OCI-M1 (cell line): ENCODE measurements at places on chromosomes 3 and 15.

- DNase-seq, result no peak
Measured at GRCh38 chr15:55696221-55696620, 46.7 kb downstream of the PRTG start.

GRCh38 chr3:66476852-66477381 is 23.9 kb downstream of the LRIG1 start:
- no peak for DNase-seq

DNA sequence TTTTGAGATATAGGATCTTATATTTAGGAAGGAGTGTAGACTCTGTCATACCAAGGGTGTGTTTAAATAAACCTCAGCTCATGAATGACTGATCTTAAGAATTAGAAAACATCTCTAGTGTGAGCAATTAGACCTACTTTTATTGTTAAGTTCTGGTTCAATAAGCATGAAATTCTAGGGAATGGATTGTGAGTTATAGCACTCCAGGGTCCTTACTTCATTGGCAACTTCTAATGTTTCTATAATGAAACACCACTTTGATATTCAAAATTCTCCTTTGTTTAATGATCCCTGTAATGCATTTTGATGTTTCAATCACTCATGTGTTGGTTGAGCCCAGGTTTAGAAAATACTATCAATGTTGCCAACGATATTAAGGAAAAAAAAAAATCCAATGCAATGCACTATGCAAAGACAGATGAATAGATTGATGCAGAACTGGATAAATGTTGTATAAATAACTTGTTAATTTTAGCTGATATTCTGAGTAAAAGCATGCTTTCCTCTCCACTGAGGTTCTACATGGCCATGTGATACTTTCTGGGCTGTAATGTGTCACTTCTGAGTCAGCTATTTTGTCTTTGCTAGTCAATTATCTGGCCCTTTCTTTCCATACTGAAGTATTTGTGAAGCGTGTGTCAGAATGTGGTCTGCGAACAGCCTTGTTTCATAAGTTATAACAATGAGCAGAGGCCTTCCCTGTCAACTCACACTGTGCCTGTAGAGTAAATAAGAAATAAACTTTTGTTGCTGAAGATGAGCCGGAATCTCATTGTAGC is 1035.9 kb downstream of the PLOD2 start:
- DNase-seq, result no peak

DNA sequence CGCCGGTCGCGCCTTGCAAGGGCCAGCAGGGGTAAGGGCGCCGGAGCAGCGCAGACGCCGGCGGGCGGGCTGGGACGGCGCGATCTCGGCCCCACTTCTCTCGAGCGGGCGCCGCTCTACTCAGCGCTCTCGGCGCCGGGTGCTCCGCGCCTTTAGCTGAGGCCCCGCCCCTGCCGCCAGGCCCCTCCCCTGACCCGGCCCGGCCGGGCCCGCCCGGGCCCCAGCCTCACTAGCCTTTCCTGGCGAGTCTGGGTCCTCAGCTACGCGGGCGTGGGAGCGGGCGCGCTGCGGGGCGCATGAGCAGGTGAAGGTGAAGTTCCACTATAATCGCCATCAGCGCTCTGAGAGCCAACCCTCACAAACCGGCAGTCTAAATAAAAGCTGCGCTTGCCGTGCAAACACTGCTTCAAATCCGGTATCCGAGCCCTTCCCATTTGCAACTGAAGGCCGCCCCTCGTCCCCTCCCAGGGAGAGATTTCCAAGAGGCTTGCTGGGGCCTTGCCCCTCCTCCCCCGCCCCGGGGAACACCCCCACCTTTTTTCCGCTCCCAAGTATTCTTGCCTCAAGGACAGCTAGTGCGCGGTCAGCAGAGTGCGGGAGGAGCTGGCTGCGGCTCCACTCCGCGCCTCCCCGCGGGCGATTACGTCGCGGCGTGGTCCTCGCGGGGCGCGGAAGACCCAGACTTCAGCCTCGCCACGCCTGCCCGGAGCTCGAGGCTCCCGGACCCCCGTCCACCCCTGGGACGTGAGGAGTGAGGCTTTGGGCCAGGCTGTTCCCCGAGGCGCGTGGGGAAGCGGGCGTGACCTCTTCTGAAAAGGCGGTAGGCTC is at the start of gene RPP25:
TSS of gene RPP25 (minus strand) at position 125 of the 828 bp plus-strand sequence. CDS start 189 bp downstream, outside the sequence.
- DNase-seq, result peak; percentile 44

DNA sequence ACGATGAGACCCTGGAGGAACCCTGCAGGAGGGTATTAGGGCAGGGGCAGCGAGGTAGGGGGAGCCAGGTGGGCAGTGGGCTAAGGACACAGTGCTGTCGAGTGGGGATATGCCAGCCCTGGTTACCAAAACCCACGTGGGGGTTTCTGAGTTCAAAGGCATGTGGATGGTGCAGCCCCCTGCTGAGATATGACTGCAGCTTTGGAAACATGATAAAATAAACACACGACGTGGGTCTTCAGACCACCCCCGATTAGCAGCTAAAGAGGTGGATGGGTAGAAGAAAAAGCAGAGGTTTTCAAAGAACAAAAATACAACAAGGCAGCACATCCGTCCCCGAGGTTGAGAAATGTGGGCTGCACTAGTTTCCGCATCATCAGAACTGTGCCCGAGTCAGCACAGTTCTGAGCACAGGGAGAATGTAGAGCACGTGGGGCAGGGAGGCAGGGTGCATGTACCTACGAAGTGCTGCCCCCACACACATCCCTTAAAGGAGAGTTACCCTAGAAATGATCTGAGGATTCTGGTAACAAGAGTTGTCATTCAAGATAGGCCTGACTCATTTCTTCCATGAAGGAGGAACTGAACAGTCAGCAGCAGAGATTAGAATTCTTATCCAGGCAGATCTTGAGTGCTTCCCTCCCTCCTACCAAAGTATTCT is 121.3 kb downstream of the RPLP1 start:
- peak; percentile 47 for DNase-seq

GRCh38 chr3:47103619-47104018 is 60.3 kb downstream of the SETD2 start:
- no peak for DNase-seq

DNA sequence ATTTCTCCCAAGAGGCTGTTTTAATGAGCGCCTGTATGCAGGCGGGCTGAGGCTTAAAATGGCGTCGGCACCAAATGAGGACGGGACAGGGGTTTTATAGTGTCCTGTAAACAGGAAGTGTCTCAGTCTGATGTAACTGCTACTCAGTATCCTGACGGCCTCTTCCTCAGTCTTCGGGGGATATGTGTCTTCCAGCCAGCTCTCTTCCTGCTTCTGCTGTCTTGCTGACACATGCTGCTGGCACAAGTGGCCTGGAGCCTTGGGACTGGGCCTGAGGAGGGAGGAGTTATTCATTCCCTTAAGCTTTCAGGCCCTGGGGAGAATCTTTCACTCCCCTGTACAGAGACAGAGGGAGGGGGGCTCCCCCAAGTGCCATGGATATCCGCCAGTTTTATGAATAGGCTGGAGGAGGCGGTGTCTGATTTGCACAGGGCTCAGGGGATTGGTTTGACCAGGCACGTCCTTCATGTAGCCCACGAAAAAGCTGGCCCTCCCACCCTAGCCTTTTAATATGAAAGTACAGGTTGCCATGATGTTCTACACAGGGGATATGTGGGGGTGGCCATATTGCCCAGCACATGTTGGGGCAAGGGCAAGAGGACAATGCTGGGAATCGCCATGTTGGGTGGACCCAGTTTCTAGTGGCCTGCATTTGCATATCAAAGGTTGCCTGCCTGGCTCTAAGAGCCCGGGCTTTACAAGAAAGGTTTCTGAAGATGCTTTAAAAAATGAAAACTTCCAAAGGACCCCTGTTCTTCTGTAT is 19.9 kb downstream of the NDUFB4 start:
- DNase-seq, result peak; percentile 8

DNA sequence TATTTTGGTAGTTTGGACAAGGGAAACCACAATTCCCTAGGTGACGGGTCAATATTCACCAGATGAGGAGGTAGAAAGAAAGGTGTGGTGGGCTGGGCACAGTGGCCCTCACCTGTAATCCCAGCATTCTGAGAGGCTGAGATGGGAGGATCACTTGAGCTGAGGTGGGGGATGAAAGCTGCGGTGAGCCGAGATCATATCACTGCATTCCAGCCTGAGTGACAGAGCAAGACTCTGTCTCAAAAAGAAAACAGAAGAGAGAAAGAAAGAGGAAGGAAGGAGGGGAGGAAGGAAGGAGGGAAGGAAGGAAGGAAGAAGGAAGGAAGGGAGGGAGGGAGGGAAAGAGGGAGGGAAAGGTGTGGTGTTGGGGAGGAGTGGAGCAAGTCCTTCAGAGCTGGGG is 56.1 kb upstream of the RNF7 start:
- DNase-seq, result no peak

DNA sequence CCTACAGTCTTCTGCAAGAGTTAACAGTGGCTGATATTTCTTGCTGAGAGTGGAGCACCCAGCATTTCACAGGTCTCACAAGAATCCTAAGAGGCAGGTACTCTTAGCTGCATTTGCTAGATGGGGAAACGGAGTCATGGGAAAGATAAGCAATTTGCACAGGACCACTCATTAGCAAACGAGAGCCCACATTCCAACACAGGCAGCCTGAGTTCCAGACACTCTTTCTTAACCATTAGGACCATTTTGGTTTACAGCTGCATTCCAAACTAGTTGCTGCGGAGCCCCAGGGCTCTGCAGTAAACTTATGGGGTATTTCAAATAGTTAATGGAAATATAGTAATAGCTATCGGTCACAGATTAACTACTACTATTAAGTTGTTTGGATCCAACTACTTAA is 42.5 kb downstream of the LYZL4 start:
- no peak for DNase-seq

GRCh38 chr3:169891886-169892285 is 19.5 kb upstream of the SAMD7 start:
- no peak for DNase-seq

DNA sequence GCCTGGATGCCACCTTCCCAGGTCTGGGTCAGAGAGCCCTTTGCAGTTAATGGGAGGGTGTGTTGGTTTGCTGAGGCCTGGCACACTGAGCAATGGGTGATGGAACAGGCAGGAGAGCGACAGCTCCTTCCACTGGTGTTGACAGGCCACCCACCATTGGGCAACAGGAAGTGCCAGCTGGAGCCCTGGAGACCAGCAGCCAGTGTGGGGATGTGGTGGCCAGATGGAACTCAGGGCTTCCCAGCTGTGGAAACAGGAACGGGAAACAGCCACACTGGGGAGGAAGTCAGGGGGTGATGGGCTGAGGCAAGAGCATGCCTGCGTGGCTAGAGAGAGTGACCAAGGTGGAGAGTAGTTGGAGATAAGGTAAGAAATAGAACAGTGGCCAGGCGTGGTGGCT is 9.3 kb downstream of the PSTPIP1 start:
- no peak for DNase-seq

- DNase-seq, result no peak
Measured at GRCh38 chr15:88804257-88804656, 1.0 kb downstream of the ACAN start.

DNA sequence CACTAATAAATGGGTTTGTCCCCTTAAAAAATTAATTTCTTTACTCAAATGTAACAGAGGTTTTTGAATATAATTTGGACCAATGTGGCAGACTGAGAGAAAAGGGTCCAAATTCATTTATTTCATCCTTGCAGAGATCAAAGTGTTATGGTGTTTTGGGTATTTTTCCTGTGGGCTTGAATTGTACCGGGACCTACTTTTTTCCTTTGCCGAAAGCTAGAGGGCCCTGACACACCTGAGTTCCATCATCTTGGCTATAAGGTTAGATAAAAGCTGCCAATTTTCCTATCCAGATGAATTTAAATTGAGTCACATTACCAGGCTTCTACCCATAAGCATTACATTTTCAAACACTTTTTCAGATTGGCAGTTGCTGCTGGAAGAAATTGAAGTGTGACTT is 908 bp downstream of the CCNB2 start:
- peak; percentile 26 for DNase-seq

- peak; percentile 40 for DNase-seq
Measured at GRCh38 chr3:184314700-184315542, 515 bp downstream of the EIF4G1 start.

- no peak for DNase-seq
Measured at GRCh38 chr15:39767921-39768320, 14.7 kb downstream of the FSIP1 start.

DNA sequence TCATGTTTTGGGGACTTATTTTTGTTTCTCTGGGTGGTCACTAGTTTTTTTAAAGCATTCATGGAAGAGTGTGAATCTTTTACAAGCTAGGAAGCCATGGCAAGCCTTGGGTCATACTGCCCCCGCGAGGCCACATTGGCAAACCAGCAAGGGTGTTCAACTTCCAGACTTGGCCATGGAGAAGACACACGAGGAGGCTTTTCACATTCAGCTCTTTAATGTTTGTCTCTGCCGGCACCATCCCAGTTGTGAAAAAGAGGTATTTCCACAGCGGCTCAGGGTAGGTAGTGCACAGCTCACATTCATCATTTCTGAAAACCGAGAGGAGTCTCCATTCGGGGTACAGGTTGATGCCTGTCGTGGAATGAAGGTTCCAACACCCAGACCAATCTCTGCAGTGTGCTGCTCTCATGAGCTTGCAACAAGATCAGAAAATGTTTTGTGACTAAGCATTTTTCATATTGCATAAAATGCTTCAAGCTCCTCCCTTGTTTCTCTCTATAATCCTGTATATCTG is 7.7 kb downstream of the CCR5 start:
- peak; percentile 86 for DNase-seq

- no peak for DNase-seq
Measured at GRCh38 chr3:140285380-140285779, 350.4 kb downstream of the CLSTN2 start.

DNA sequence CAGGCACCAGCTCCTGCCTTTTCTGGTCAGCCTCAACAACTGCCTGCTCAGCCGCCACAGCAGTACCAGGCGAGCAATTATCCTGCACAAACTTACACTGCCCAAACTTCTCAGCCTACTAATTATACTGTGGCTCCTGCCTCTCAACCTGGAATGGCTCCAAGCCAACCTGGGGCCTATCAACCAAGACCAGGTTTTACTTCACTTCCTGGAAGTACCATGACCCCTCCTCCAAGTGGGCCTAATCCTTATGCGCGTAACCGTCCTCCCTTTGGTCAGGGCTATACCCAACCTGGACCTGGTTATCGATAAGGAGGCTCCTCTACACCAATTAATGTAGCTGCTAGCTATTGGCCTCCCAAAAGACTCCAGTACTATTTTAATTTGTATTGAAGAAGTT is 38.9 kb downstream of the TFG start:
- no peak for DNase-seq

GRCh38 chr3:13491206-13491974 is 11.3 kb downstream of the HDAC11 start:
- no peak for DNase-seq

- peak; percentile 77 for DNase-seq
Measured at GRCh38 chr3:63351159-63352007, 73.3 kb downstream of the SYNPR start.

DNA sequence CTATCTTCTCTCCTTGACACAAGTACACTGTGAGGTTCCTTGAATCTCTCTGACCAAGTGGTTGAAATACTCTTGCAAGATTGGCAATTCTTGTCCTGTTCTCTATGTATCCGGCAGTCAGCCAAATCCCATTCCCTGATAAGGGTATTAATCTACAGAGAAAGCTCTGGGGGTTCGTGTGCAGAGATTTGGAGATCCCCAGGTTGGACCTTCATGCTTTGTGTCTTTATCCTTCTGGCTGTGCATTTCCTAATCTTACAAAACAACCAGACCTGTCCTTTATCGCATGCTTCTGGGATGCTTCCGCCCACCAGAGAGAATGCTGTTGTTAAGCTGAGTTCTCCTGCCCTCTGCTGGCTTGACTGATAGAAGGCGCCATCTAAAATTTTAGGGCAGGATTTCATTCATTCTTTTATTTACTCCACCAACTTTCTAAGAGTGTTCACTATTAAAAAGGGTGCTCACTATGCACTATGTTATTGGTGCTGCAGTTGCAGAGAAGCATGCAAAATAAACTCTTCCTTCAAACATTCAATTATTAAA is 8.6 kb upstream of the SST start:
- DNase-seq, result peak; percentile 78

GRCh38 chr15:77482570-77482969 is 61.9 kb downstream of the HMG20A start:
- DNase-seq, result no peak
